Caki2 (cell line): ENCODE measurements at places on chromosomes 11 and 22.

- no peak for DNase-seq
Observed at GRCh38 chr11:72781063-72781312, 12.9 kb downstream of the STARD10 start.

DNA sequence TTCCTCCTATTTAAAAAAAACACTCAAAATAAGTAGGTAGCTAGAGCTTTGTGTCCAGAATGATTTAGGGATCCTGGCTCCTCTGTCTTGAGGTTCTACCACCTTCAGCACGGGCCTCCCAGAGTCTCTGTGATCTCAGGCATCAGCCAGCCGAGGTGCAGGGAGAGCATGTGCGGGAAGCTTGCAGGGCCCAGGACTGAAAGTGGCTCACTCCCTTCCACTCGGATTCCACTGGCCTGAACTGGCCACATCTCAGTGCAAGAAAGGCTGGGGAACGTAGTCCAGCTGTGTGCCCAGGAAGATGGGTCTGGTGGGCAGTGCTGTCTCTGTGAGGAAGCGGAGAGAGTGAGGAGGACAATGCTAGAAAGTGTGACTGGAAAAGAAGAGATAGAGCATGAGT lies 68.3 kb upstream of the MYOD1 start:
- no peak for DNase-seq

- no peak for DNase-seq
Observed at GRCh38 chr11:86212019-86212611, 32.4 kb upstream of the EED start.

DNA sequence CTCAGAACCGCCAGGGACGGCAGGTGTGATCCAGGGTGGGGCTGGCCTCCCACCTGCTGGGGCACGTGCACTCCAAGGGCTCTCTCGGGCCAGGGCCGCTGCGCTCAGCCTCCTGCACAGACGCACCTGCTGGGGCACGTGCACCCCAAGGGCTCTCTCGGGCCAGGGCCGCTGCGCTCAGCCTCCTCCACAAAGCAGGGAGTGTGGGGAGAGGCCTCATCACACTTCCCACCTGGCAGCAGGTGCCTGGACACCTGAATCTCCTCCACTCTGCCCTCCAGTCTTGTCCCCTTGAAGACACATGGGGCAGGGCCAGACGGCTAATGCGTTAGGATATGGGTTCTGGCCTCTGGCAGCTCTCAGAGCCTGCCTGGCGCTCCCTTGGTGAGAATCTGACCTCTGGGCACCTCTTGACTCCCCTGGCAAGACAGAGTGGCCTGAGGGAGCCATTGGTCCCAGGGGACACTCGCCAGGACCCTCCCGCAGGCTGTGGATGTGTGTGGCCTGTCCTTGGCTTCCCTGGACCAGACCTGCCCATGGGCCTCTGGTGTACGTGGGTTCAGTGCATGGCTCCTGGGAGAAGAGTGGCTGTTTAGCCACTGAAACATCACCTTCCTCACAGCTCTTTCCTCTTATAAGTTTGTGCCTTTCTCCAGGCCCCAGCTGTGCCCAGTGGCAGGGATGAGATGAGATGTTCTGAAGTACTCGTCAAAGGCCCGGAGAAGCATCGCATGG lies 73.5 kb downstream of the BRD1 start:
- DNase-seq = no peak

- no peak for DNase-seq
Observed at GRCh38 chr22:36129486-36130388, 30.8 kb downstream of the APOL3 start.

DNA sequence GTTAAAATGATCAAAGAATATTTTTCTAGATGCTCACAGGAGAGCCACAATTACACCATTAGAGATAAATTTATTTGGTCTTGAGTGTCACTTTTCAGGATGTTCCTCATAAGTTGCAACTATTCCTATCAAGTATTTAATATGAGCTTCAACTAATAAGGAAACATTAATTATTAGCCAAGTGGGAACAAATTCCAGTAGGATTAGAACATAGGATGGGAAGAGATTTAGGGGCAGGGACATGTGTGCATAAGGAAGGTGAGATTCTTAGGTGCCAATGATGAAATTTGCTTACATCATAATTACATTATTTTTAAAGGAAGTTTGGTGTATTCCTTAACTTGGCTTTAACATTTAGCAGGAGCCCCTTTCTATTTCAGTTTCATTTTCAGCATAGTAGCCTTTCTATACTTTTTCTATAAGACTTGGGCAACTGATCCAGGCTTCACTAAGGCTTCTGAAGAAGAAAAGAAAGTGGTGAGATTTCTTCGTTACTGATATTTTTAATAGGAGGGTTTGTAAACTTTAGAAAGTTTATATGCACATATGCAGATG lies 38.8 kb downstream of the CSRP3 start:
- no peak for DNase-seq

DNA sequence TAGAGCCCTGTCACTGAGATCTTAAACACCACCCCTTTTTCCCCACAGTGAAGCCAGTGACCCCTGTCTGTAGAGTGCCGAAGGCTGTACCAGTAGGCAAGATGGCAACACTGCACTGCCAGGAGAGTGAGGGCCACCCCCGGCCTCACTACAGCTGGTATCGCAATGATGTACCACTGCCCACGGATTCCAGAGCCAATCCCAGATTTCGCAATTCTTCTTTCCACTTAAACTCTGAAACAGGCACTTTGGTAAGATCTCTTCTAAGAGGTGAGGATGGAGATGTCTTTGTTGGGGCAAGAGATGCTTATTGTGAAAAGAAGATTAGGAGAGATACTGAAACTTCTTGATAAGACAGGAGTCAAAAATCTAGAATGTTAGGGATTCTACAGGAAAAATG lies 75.9 kb downstream of the JAM3 start:
- no peak for DNase-seq

DNA sequence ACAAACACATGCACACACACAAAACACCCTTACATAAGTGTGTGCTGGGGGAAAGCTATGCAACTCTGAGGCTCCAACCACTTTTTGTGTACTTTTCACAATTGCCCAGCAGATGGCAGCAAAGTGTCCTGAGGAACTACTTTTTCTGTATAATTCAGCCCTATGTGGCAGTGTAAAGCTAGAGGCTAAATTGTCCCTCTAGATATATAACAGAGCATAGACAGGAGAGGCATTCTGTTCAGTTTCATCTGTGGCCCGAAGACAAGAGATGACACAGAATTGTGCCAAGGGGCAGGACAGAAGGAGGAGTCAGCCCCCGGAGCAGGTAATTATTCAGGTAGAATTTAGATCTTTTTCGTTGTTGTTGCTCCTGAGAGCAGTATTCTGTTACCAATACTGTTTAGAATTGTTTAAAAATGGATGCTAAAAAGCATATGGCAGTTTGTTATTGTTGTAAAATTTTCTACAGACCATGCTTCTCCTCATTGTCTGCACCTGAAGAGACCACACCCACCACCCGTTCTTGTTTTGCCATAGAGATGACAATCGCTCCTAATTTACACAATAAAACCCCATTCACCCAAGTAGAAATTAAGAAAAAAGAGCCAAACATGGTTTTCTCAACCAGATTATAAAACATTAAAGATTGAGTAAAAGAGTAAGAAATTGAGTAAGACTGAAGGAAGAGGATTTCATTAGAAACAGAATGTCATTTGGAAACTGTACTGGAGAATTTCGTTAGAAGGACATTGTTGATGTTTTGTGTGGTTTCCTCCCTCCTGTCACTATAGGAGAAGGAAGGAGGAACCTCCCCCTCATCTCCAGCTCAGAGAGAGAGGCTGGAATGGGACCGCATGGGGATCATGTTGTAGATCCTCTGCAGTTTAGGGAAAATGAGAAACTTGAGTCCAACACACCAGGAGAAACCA lies 14.5 kb upstream of the MS4A7 start:
- DNase-seq = peak; percentile 37

DNA sequence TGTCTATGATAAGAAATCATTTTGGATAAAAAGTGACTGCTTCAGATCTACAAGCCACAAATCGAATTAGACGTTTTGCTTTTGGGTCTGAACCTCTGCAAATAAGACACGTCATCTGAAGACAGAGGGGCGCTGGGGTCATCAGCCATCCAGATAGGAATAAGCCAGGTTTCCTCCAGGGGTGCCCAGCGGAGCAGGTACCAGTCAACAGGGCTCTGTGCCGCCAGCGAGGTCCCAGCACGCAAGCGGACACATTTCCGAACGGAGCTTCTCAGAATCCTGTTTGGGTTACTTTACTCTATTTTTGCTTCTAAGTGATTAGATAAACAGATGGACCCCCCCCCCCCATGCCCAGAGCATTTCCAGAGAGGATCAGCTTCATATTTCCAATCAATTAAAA lies 873.8 kb downstream of the BRD1 start:
- no peak for DNase-seq

DNA sequence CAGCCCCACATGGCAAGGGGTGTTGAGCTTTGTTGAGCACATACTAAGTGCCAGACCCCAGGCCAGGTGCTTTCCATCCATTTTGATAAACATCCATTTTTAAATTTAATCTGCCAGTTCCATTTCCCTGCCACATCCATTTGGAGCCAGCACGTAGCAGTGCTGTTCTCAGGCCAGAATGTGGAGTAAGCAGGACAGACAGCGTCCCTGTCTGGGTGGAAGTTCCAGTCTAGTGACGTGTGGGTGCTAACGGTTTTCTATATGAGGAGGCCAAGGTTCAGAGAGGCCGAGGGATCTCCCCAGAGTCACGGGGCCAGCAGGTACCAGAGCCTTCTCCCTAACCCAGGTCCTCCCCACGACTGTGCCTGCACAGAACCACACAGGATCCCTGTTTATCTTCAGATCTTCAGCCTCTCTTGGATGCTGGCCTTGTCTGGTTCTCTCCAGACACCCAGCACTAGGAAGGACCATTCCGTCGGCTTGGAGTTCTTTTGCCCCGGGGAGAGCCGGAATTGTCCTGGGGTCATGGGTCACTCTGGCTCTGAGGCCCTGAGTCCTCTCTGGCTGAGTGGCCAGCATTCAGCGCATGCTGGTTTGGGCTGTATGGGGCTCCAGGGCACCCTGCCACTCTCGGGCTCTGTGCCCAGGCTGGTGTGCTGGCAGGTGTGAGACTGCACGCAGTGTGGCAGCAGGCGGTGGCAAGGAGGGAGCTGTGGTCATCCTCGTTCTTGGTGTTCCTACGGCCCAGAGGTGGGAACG lies 63.6 kb upstream of the PPARA start:
- DNase-seq = peak; percentile 56
